Stimulated activated memory B cell treated with anti-CD40 and anti-IgM and Interleukin-4, amounts not matched to agents 10 μg/mL and 1 μg/mL and 100 μg/mL, for 72 hours (primary cell): ENCODE measurements at places on chromosomes 2 and 18.

DNA sequence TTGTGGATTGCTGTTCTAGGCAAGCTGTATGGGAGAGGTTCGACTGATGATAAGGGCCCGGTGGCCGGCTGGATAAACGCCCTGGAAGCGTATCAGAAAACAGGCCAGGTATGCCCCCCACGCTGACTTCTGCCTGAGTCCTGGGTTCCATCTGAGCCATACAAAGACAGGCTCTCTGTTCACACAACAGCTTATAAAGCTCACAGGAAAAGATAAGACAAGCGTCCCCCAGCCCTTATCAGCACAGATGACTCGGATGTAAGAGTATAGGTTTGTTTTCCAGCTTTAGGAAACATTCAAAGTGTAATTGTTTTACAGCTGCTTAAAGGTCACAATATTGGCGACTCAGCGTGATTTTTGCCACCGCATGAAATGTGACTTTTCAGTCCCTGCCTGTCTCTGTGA, 12.7 kb downstream of the CNDP2 start:
- ATAC-seq: no peak

DNA sequence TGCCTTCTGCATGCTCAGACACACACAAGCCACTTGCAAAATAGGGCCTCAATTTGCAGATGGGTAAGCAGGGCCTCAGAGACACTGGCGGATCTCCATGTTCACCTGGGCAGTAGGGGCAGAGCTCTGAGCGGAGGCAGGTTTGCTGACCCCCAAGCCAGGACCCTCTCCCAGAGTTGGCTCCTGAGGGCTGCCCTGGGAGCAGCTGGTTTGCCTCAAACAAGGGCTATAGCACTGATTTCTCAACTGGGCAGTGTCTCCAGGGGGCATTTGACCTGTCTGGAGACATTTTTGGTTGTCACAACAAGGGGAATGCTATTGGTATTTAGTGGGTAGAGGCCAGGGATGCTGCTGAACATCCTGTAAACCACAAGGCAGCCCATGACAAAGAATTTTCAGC, 11.6 kb downstream of the GLI2 start:
- no peak for ATAC-seq

GRCh38 chr2:136238286-136239078, 120.5 kb upstream of the CXCR4 start:
- peak; percentile 93 for ATAC-seq

- ATAC-seq: no peak
Measured at GRCh38 chr2:138494265-138494966, 7.2 kb upstream of the SPOPL start.

GRCh38 chr2:215435280-215435869, 493 bp downstream of the FN1 start:
- peak; percentile 54 for ATAC-seq

DNA sequence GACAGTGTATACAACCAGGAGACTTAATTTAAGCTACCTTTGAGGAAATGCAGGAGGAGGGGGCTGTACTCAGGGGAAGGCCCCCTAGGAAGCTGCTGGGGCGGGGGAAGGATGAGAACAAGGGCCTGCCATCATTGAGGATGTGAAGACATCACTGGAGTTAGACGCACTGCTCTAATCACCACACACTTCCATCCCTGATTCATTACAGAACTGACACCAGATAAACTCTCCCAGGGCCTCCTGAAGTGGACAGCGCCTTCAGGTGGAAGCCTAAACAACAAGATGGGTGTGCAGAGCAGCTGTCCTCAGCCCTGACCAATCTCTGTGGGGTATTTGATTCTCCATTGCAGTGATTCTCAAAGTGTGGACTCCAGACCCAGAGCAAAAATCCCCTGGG, 30.6 kb upstream of the SLC35G4 start:
- ATAC-seq: peak; percentile 17

- no peak for ATAC-seq
Measured at GRCh38 chr2:66587216-66587615, 152.3 kb downstream of the MEIS1 start.

DNA sequence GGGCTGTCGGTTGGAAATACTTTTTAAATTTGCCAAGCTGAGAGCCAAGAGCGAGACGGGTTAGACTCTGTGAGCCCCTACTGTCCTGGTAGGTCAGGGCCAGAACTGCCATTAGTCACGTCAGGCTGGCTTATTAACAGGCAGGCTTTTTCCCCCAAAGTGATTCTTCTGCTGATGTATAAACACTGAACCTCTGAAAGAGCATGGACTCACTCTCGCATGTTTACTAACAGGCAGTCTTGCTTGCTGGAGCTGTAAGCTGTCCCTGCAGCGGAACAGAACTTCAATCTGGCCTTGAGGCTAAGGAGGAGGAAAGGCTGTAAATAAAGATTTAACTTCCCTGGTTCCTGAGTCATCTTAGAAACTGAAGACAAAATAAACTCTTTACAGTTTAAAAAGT, 288.4 kb downstream of the PIEZO2 start:
- ATAC-seq: no peak

DNA sequence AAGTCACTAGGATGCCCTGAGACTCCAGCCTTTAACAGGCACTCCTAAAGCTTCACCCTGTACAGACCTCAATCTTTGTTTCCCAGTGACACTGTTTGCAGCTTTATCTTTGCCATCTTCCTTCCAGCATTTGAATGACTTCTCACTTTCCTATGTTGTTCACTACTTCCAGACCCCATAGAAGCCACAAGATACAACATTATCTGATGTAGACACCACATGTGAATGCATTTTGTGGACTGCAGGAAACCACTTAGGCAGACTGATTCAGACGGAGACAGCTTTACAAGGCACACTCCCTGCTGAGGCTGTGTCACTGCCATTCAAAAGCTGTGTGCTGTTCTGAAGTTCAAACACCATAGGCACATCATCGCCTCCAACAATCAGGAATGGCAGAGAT, 67.3 kb upstream of the SPATS2L start:
- no peak for ATAC-seq

GRCh38 chr2:172580544-172580943, 24.7 kb downstream of the PDK1 start:
- ATAC-seq: no peak

- no peak for ATAC-seq
Measured at GRCh38 chr2:174716785-174717184, 47.5 kb downstream of the CHRNA1 start.

DNA sequence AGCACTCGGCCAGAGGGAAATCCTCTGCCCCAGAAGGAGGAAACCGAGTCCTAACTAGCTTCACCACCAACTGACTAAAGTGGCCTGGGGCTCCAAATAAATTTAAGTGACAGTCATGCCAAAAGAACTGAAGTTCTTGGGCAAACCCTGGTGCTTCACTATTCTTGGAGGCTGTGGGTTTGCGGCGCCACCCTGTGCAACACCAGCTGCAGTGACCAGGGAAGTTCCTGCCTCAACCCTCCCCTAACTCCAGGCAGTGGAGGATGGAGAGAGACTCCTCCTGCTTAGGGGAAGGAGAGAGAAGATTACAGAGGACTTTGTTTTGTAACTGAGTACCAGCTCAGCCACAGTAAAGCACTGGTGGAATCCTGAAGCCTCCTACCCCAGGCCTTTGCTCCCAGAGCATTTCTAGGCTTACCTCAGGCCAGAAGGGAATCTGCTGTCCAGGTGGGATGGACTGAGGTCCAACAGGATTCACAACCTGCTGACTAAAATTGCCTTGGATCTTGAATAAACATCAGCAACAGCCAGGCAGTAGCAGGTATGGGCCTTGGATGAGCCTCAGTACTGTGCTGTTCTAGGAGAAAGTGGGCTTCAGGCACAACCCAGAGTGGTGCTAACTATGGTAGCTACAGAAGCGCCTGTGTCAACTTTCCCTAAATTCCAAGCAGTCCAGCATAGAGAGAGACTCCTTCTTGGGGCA, 29.4 kb upstream of the BMP10 start:
- ATAC-seq: no peak

DNA sequence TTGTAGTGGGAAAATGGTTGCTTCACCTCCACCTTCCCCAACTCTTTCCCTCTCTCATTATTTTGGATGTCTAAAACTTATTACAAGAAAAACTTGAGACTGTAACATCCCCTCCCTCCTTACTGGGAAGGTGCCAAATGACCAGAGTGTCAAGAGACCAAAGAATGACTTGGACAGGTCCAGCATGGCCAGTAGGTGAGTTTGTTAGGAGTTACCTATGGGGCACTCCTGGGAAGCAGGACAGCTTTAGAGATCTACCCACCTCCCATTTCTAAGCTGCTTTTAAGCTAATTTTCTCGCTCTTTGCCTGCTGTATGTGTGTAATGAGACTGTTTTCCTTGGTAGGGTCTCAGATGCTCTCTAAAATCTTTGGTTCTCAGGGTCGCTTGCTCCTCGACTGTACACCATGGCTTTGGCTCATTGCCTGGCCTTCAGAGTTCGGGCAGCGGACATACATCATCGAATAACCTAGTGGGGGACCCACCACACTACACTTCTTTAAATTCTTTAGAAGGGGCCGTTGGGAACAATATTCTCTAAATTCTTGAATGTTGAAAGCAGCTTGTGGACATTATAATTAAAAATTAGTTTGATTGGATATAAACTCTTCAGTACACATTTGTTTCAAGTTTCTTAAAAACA, 45.2 kb downstream of the SLC30A6 start:
- ATAC-seq: no peak

DNA sequence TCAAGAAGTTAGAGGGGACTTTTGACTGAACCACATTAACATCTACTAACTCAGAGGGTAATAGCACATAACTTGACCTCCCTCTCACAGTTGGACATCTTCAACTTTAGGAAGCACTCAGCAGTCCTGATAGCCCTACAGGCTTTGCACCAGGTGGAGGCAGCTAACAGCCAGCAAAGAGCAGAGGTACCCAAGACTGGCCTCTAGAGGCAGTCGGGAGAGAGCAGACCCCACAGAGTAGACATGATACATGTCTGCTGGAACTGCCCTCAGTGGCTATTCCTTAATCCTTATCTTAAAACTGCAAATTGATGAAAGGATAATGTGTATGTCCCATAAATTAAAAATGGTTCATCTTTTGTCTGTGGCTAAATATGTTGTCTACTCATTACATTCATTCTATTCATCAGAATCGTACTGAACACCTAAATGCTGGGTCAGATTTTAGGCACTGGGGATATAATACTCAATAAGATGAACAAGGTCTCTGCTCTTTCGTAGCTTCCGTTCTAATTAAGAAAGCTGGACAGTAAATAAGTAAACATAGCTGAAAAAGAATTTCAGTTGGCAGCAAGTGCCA, 49.8 kb downstream of the CAB39 start:
- ATAC-seq: peak; percentile 59

DNA sequence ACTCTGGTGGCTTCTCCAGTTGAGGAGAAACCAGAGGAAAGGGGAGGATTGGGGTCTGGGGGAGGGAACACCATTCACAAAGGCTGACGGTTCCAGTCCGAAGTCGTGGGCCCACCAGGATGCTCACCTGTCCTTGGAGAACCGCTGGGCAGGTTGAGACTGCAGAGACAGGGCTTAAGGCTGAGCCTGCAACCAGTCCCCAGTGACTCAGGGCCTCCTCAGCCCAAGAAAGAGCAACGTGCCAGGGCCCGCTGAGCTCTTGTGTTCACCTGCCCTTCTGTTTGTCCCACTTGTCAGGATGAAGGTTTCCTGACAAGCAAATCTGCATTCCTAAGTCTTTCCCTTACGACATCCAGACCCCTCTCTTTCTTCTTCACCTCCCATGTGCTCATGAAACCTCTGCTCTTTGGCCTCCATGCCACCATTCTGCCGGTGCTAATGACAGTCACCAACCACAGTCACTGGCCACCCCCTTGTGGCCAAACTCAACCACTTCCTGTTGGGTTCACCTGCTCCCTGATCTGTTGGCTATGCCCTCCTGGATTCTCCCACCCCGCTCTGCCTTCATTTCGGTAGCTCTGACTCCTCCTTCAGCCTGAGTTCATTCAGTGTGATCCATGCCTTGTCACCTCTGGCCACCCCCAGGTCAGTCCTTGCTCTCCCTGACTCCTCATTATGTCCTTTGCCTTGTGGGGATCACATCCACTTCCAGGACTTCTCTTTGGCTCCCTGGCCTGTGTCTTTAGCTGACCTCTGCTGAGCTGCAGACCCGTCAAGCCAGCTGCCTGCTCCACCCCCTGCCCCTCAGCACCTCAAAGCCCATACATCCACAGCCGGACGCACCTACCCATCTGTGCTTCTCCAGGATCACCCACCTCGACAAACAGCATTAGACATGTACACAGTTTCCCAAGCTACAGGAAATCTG, 17.6 kb downstream of the EMX1 start:
- no peak for ATAC-seq

- no peak for ATAC-seq
Measured at GRCh38 chr2:98469862-98470544, 25.3 kb downstream of the INPP4A start.

GRCh38 chr2:152542995-152543481, 174.2 kb downstream of the PRPF40A start:
- no peak for ATAC-seq

- ATAC-seq: no peak
Measured at GRCh38 chr2:212667751-212668316, 129.2 kb upstream of the ERBB4 start.

DNA sequence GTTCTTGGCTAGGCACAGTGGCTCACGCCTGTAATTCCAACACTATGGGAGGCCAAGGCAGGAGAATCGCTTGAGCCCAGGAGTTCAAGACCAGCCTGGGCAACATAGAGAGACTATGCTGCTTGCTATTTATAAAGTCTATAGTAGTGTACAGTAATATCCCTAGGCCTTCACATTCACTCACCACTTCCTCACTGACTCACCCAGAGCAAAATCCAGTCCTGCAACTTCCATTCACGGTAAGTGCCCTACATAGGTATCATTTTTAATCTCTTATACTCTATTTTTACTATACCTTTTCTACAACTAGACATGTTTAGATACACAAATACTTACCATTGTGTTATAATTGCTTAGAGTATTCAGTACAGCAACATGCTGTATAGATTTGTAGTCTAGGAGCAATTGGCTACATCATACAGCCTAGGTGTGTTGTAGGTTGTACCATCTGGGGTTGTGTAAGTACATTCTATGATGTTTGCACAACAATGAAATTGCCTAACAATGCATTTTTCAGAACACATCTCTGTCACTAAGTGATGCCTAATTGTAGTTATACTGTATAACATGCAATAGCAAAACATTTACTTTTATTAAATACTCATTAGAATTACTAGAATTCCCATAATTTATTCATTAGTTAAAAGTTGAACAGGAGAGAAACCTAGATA, 8.8 kb downstream of the DHX57 start:
- ATAC-seq: no peak

- ATAC-seq: no peak
Measured at GRCh38 chr2:144003460-144004075, 516.4 kb downstream of the ZEB2 start.

DNA sequence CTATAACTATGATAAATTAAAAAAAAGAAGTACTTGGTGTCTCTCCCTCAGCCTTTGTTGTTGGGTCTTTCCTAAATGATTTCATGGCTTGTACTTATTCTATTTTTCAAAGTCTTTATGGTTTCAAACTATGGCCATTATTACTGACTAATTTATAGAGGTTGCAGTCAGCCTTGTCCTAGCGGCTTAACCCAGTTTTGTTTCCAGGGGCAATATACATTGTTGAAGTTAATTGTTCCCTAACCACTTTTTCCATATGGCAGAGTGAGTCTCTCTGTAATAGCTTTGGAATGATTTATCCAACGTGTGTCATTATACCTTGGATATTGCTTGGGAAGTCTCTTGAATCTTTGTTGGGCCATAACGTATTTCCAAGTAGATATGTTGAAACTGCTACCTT, 408.8 kb downstream of the HRH4 start:
- ATAC-seq: no peak
